ENCODE measurements at places on chromosomes 5 and 9.

DNA sequence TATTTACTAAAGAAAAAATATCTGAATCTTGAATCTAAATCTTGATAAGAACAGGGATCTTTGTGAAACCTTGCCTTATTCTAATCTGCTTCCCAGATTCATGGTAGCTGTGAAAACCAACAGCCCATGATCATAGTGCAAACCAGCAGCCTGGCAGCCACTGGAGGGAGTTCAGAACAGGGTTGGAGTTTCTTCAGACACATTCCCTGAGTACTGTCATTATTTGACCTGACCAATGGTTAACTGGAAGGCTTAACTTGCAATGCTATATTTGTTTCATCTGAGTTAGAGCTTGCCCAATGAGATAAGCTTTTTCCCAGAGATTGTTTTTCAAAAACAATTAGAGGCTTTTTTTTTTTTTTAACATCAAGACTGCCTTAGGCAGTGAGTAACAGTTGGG is 47.8 kb downstream of the LOX start:
- DNase-seq: no peak

DNA sequence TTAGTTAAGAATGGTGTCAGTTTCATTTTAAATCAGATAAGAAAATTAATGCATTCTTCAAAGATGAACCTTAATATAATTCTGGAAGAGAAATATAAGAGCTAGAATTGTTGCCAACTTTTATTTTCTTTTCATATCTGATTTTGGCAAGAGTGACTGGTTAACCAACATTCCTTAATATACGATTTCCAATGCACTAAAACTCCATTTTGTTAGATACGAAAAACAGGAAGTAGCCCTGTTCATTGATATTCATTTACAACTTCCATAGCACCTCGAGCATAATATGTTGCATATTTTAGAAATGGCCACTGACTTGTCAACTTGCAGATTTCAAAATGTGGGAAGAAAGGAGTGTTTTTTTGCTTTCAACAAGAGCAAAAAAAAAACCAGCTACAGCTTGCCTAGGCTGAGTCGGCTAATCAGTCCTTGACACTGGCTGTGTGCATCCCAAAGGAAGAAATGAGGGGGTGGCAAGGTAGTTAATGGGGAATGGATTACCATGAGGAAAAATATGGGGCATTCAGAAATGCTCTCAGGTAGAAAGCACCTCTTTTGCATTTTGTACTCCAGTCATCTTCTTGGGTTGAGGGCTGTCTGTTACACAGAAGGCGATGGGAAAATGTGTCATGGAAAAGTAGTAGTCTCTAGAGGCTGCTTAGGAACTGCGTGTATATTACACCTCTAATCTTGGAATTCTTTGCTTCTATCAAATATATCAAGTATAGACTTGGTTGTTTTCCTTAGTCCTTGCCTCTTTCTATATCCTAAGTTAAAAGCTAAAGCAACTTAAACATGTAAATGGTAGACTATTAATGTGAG is 3.9 kb downstream of the MAP3K1 start:
- DNase-seq: no peak

DNA sequence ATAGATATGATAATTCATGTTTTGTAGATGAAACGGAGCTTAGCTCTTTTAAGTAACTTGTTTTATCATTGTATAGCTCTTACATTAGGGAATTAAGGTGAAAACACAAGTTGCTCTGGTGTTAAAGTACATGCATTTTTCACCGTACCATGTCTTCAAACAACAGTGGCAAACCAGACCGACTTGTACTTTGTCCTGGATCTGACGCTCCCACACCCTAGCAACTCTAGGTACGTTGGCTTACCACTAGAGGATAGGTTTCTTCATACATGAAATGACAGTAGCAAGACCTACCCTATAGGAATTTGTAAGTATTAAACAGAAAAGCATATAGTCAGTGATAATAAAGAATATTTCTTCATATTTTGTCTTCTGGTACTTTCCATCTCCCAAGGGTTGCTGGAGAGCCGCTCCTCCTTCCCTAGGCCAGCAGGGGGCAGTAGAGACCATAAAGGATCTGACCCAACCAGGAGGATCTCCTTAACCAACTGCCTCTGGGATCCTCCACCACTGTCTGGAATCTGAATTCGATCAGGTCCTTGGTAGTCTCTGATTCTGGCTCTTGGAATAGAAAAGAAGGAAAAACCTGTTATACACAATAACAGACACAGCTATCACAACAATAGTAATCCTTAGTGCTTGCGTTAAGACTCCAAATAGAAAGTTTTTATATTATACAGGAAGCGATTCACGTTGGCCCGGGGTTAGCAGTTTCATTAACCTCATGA is 136.7 kb downstream of the CAVIN4 start:
- no peak for DNase-seq

- no peak for DNase-seq
Measured at GRCh38 chr9:128416014-128416413, 4.6 kb upstream of the CERCAM start.

GRCh38 chr9:125540497-125540896 is 166.5 kb downstream of the MAPKAP1 start:
- DNase-seq: no peak

GRCh38 chr5:172905346-172906140 is 53.7 kb upstream of the RPL26L1 start:
- no peak for DNase-seq

DNA sequence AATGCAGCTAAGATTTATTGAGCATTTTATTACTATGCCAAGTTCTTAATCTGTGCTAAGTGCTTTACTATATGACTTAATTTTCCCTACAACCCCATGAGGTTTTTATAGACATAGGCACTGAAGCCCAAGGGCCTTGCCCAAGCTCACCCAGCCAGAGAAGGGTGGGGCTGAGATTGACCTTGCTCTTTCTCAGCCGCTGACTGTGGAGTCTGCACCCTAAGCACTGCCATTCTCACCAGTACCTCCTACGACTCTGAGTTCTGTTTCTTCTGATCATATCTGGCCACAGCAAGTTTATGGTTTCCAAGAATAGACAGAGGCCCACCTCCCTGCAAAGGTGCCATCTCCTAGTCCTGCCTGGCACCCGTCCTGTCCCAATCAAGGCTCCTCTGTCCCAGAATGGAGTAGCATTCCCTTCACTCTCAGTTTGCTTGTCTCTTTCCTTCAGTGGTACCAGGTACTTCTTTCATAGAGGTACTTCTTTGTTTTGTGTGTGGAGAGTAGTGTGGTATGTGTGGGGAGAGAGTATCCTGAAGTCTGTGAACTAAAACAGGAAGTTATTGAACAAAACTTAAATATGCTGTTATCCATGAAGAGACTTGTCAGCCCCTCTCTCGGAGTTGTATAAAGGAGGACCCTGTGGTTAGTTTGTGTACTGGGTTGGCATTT is 42.6 kb downstream of the CSF1R start:
- DNase-seq: no peak

DNA sequence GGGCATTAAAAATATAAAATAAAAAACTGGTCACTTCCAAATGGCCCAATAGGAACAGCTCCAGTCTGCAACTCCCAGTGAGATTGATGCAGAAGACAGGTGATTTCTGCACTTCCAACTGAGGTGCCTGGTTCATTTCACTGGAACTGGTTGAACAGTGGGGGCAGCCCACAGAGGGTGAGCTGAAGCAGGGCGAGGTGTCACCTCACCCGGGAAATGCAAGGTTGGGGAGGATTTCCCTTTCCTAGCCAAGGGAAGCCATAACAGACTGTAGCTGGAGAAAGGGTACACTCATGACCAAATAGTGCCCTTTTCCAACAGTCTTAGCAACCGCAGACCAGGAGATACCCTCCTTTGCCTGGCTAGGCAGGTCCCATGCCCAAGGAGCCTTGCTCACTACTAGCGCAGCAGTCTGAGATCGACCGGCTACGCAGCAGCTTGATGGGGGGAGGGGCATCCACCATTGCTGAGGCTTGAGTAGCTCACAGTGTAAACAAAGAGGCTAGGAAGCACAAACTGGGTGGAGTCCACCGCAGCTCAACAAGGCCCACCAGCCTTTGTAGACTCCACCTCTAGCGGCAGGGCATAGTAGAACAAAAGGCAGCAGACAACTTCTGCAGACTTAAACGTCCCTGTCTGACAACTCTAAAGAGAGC is 12.7 kb downstream of the RLN1 start:
- DNase-seq: no peak

GRCh38 chr5:86447362-86447761 is 170.4 kb upstream of the COX7C start:
- no peak for DNase-seq

DNA sequence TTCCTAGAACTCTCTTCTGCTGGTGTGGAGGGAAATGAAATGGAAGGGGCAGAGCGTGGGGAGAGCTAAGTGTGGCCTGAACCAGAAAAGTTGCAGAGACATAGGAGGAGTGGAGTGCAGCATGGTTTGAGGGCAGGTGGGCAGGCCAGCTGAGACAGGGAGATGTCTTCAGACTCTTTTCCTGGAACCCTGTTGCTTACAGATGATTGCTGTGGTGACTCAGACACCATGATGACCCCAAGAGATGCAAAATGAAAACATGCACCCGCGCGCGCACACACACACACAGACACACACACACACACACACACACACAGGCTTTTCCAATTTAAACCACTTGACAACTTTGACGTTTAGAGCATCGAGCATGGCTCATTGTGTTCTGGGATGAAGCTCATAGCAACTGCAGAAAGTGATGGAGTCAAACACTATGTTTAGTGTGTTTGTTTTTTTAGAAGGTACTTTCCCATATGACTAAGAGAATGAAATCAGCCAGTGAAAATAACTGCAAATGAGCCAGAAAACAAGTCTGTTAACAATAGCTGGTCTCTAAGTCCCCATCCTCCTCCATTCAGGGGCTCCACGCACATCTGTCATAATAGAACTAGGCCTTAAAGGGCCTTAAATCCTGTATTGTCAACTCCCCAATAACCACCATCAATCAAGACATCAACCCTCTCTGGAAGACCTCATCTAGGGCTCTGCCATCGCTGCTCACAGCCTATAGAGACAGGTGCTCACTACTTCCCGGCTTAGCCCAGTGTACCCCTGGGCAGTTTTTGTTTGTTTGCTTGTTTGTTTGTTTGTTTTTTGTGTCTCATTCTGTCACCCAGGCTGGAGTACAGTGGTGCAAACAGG is 9.6 kb downstream of the TMOD1 start:
- DNase-seq: no peak

- DNase-seq: no peak
Measured at GRCh38 chr9:76090909-76091308, 200.4 kb downstream of the PCSK5 start.

GRCh38 chr9:27497883-27498417 is 26.1 kb upstream of the IFNK start:
- no peak for DNase-seq

- no peak for DNase-seq
Measured at GRCh38 chr5:175493726-175494125, 15.4 kb downstream of the SFXN1 start.

DNA sequence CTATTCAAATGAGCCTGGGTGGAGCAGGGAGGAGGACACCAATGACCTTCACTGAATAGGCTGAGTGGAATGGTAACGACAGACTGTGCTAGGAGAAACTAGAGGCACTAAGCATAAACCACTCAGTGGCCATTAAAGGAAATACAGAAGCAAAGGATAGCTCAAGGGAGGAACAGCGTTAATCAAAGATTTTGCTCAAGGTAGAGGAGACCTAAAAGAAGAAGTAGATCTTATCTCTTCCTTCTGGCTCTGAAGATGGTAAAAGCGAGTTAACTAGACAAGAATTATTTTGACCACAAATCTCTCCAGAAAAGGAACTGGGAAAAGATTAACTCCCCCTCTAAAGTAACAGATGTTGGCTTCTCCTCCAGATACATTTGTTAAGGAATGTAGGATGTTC is 299.6 kb downstream of the EPB41L4A start:
- DNase-seq: no peak
